G401 (cell line): ENCODE measurements at places on chromosomes 12 and 14.
A peak's percentile ranks its signal among the peaks of the same experiment; 100 is the strongest.

DNA sequence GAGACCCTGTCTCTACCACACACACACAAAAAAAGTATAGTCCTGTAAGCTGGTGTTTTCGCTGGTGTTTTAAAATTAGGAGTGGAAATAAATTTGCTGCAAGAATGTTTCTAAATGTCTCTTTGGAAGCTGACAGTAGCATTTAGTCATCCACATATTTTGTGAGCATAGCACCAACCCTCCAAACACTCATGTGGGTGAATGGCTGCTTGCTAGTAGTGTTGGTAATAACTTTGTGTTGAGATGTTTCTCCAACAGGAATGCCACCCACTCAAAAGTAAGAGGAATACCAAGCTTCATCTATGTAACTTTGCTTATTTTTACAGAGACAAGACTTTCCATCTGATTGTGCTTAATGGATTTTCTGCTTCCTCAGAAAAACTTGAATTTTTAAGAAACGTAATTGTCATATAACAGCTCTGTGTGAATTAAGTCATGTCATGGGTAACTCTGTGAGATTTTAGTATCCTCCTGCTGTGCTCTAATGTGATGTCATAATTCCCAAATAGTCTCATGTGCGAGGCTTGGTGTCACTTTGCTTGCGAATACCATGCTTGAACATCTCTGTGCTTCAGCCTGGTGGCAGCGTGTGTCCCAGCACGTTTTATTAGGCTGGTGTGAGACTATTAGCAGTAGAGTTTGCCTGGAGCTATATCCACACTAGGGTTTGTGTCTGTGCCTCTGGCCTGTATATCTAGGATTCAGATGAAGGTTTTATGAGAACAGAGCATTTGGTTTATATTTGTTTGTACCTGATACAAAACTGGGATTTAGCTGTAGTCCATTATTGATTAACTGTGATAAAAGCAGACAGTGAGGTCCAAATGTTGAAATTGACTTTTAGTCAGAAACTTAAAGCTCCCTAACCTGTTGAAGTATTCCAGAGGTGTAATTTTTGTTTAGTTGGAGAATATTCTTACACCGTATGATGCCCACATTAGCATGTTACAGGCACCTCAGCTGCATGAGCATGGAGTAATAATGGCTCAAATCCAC is 80.5 kb downstream of the FBXW8 start:
- DNase-seq: no peak

DNA sequence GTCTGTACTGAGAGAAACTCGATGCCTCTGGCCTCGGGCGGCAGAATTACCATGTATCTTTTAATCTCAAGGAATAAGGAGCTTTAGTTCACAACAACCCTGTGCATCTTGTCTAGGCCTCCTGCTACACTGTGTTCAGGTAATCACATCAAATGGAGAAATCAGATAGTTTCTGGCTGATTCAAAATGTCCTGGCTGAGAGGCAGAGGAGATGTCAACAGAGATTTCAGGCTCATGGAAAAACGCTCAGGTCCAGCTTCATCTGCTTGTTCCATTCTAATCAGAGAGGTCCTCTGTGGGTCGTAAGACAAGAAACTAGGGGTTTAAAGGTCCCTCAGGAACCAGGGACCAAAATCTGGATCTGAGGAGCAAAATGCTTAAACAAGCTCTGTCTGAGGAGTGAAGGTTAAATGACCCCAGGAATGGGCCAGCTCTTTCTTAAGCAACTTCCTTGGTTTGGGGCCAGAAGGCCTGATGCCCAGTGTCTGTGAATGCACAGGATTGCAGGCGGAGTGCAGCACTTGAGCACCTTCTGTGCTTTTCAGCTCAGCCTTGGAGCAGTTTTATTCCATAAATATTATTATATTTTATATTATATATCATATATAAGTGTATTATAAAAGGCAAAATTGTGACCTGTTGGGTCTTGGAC is 170.2 kb upstream of the PRICKLE1 start:
- DNase-seq: peak; percentile 9

GRCh38 chr12:62214846-62215245 is 45.4 kb upstream of the USP15 start:
- DNase-seq: no peak

DNA sequence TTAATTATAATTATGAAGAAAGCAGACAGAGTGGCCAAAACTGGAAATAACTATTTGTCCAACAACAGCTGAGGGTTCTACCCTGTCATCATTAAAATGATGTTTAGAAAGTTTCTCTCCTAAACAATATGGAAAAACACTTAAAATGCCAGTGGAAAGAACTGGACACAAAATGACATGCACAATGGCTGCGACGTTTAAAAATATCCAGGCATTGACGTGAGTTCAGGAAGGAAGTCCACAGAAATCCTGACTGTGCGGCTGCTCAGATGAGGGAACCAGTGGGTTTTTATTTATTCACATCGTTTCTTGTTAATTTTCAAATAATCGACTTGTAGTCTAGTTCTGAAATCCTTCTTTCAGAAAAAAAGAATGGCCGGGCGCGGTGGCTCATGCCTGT is 58.3 kb downstream of the CCNK start:
- DNase-seq: no peak

GRCh38 chr12:107584563-107584962 is 101.0 kb upstream of the PWP1 start:
- peak; percentile 26 for DNase-seq

- peak; percentile 1 for DNase-seq
Observed at GRCh38 chr12:132986885-132987225, 688 bp downstream of the ZNF26 start.

GRCh38 chr12:42236017-42236416 is 2.0 kb downstream of the YAF2 start:
- DNase-seq: no peak

- no peak for DNase-seq
Observed at GRCh38 chr12:131473741-131474709, 236.9 kb upstream of the SFSWAP start.

GRCh38 chr14:87705439-87705896 is 287.5 kb downstream of the GALC start:
- DNase-seq: no peak

DNA sequence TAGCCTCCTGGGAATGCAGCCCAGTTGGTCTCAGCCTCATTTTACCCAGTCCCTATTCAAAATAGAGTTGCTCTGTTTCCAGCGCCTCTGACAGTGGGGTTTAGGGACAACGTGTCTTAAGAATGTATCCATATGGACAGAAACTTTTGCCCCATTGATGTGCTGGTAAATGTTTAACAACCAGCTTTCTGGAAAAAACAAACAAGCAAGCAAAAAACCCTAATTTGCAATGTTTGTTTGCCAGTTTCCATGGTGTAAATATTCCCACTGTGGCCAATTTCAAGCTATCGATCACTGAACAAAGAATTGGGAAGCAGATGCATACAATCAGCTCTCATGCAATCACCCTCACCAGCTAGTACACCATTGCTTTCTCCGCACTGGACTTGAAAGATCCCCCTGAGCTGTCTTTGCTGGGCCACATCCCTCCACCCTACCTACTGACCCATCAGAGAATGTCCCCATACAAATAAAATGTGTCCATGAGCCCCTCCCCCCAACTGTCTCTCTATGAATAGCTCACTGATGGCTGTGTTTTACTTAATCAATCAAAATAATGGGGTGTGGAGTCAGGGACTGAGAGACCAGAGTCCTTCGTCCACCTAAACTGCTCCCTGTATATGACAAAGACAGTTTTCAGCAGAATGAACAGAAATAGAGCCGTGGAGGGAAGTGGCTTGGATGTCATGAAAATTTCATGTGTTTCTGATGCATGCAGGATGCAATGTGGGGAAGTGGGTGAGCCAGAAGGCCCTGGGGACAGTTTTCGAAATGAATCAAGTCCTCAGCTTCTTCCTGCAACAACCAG is 40.8 kb downstream of the CCDC60 start:
- peak; percentile 1 for DNase-seq

DNA sequence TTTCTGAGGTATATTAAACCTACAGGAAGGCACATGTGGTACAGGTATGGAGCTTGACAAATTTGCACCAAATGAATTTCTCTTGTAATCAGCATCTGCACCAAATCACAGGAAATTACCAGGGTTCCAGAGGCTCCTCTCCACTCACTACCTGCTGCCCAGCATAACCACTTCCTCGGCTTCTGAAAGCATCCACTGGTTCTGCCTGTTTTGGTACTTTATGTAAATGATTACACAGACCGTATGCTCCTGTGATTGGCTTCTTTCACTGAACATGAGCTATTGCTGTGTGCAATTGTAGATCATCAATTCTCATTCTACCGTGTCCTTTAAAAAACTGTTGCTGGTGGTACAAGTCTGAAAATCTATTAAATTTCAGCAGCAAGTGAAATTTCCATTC is 522.1 kb downstream of the TMEM132D start:
- DNase-seq: no peak

- no peak for DNase-seq
Observed at GRCh38 chr14:88270776-88271175, 52.3 kb downstream of the KCNK10 start.

GRCh38 chr12:68609998-68610369 is 715 bp upstream of the RAP1B start:
- DNase-seq: no peak

- DNase-seq: peak; percentile 15
Observed at GRCh38 chr14:92352158-92352985, 29.4 kb downstream of the SLC24A4 start.

GRCh38 chr12:45912774-45913173 is 77.6 kb downstream of the SCAF11 start:
- no peak for DNase-seq

- no peak for DNase-seq
Observed at GRCh38 chr14:31939934-31940333, 137.2 kb upstream of the ARHGAP5 start.

DNA sequence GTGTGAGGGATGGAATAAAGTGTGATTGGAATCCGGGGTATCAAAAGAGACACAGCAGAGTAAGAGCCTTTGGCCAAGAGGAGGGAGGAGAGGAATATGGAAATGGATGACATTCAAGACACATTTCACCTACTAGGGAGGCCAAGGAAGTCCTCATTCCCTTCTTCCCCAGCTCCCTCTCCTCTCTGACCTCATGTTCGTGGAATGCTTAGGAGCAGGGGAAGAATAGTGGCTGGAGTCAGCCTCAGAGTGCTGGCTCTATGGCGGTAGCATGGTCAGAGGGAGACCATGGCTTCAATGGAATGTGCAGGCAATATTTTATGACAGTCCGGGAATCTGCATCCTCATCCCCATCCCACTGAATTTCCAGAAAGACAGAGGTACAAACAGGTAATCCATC is 196.6 kb downstream of the EGLN3 start:
- DNase-seq: no peak

- no peak for DNase-seq
Observed at GRCh38 chr12:93434256-93434865, 7.4 kb downstream of the UBE2N start.

GRCh38 chr12:119864591-119864990 is 12.5 kb downstream of the CIT start:
- DNase-seq: no peak

GRCh38 chr14:42911642-42912041 is 1305.0 kb downstream of the LRFN5 start:
- DNase-seq: no peak

- no peak for DNase-seq
Observed at GRCh38 chr14:36439766-36440165, 80.3 kb downstream of the NKX2-1 start.

GRCh38 chr12:116404913-116405611 is 127.6 kb upstream of the MED13L start:
- DNase-seq: no peak

DNA sequence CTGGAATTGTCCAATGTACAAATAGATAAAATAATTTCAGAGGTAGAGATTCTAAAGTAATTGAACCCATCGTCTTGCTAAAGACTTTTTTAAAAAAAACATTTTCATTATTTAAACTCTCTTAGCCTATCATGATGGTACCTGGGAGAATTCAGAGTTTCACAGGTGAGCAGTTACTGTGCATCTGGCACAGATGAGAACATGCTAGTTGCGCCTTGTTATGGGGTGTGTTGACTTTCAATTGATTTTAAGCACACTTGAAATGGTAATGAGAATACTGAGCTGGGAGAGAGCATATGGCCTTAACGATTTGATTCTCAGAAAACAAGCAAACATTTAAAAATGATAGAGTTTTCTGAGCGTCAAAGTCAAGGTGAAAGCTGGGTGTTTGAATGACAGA is 66.6 kb downstream of the FLRT2 start:
- no peak for DNase-seq

DNA sequence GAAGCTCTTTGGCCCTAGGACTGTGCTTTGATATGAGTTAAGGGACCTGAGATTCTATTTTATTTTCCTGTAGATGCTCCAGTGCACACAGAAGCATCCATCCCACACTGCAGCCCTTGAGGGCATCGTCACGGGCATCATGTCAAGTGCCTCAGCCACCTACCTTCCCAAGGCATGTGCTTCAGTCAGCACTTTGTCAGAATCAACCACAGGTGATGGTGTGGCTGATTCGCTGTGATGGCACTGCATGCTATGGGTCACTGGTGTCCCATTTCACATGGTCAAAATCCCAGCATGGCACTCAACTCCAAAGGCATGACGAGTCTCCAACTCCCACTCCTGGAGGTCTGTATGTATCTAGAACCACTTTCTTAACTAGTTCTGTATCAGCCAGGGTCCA is 100.8 kb downstream of the AACS start:
- no peak for DNase-seq

GRCh38 chr14:52917735-52918134 is 33.1 kb downstream of the FERMT2 start:
- no peak for DNase-seq

DNA sequence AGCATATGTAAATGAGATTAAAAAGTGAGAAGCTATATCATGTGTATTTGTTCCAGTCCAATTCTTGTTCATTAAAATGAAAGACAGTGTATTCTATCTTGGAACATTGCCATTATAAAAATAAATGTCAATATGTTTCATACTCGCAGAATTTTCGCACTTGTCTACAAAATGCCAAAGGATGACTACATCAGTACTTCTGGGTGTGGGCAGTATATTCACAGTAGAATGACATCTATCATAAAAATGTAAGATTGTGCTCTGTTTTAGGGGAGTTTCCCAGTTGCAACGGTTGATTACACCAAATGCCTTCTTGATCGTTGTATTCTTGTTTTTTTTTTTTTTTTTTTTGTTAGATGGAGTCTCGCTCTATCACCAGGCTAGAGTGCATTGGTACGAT is 292.3 kb upstream of the E2F7 start:
- DNase-seq: no peak

DNA sequence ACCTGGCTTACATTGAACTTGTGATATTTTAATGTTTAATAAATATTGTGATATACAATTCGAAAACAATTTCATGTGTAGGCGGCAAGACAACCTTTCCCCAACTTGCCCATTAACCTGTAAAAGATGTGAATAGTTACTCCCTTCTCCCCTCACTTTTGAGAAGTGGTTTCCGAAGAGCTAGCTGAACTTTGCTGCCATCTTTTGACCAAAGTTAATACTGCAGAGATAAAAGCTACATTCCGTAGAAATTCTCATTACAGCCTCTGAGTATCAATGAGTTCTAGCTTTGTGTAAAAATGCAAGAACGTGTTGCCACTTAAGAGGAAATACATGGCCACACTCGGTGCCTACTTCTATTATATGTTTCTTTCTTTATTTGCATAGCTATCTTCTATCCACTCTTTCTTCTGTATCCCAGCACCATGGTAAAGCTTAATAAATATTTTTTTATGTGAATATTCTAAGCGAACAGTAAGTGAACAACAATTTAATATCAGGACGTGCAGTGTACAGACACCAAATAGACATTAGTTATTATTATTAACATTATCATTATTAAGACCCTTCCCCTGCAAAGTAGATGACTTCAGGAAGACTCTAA is 105.1 kb upstream of the TMEM260 start:
- peak; percentile 68 for DNase-seq
